ENCODE measurements at places on chromosomes 4 and X.
A peak's percentile ranks its signal among the peaks of the same experiment; 100 is the strongest.

- no peaks in the 10 kb centered on the region for H3K4me1 ChIP-seq
- H3K27ac ChIP-seq: no peak overlapping the region
- H3K4me3 ChIP-seq: no peak overlapping the region
- no peaks in the 10 kb centered on the region for H3K36me3 ChIP-seq
- DNase-seq: no peak
Observed at GRCh38 chr4:109879636-109880314, 31.9 kb downstream of the LRIT3 start.

GRCh38 chrX:20252381-20253231 lies 14.1 kb downstream of the RPS6KA3 start:
- H3K27ac ChIP-seq: no peak overlapping the region
- no peaks in the 10 kb centered on the region for H3K27me3 ChIP-seq
- H3K4me1 ChIP-seq: peaks cover 18% of the 10 kb centered on the region
- DNase-seq: peak; percentile 56

DNA sequence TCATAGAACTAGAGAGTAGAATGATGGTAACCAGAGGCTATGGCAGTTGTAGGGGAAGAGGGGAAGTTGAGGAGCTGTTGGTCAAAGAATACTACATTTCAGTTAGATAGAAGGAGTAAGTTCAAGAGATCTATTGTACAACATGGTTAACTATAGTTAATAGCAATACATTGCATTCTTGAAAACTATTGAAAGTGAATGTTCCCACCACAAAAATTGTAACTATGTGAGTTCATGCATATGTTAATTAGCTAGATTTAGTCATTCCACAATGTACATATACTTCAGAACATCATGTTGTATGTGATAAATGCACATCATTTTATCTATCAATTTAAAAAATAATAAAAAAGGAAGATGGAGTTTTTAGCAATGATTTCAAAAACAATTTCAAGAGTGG lies 125.3 kb upstream of the IL15 start:
- no peaks in the 10 kb centered on the region for H3K36me3 ChIP-seq
- no peaks in the 10 kb centered on the region for H3K27me3 ChIP-seq
- H3K27ac ChIP-seq: no peak overlapping the region
- DNase-seq: no peak
- no peaks in the 10 kb centered on the region for H3K4me1 ChIP-seq

DNA sequence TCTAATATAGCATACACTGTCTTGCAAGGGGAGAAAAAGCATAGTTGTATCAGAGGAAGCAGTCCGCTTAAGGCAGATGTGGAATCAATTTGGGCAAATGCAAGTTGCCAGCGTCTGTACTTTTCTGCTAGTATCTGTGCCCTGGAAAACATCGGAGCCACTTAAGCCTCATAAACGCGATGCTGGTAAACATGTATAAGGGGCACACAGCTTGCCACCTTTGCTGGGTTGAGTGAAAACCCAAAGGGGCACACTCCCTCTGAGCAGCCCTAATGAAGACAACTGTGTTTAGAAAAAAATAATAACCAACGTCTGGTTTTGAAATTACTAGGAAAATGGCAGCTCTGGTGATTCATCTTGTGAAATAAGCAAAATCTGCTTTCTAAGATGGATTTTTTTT lies 24.3 kb downstream of the SMIM20 start:
- DNase-seq: no peak
- no peak overlapping the region for H3K4me3 ChIP-seq
- H3K27me3 ChIP-seq: no peaks in the 10 kb centered on the region
- H3K4me1 ChIP-seq: peaks cover 3% of the 10 kb centered on the region

DNA sequence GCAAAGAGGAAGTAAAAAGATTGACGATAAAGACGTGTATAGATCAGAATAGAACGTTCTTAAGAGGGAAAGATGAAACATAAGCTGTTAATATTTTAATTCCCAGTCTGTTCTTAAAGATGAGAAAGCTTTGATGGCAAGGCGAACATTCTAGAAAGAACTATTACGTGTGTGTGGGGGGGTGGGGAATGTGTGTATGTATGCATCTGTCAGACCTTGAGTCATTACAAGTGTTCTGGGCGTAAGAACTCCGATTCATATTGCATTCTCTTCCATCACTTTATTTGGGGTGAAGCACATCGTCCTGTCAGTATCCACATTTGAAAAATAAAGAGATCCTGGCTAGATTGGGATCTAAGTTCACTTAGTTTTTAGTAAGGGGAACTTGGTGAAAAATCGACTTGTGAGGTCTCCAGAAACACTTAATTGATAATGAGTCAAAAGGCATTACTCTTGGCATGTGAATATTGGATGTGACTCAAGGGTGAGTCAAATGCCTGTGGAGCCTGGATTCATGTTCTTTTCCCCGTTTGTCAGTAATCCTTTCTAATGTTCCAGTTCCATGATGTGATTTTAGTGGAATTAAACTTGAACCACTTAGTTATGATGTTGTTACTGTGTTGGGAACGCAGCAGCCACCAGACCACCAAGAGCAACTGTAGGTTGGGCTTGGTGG lies 3.1 kb downstream of the SMS start:
- peak; percentile 6 for DNase-seq
- peaks cover 28% of the 10 kb centered on the region for H3K4me1 ChIP-seq
- no peaks in the 10 kb centered on the region for H3K36me3 ChIP-seq
- no peaks in the 10 kb centered on the region for H3K27me3 ChIP-seq

GRCh38 chr4:168651374-168651773 lies 154.5 kb downstream of the PALLD start:
- H3K36me3 ChIP-seq: no peaks in the 10 kb centered on the region
- no peak overlapping the region for H3K4me3 ChIP-seq
- no peak overlapping the region for H3K27ac ChIP-seq
- no peaks in the 10 kb centered on the region for H3K4me1 ChIP-seq
- DNase-seq: no peak
